ENCODE measurements at places on chromosomes 4 and X.

- no peak for DNase-seq
These were observed 12.5 kb downstream of the RTL8B start for GRCh38 chrX:135009838-135010237.

GRCh38 chr4:154872198-154872597, 91.1 kb downstream of the RBM46 start:
- no peak for DNase-seq

- no peak for DNase-seq
These were observed 8.0 kb downstream of the SFRP2 start for GRCh38 chr4:153780876-153781275.

GRCh38 chr4:128130621-128131020, 69.5 kb downstream of the LARP1B start:
- no peak for DNase-seq

- no peak for DNase-seq
These were observed 35.9 kb downstream of the WDR1 start for GRCh38 chr4:10080589-10081217.

- DNase-seq: peak; percentile 25
These were observed 29.0 kb downstream of the REELD1 start for GRCh38 chr4:146243141-146243882.

DNA sequence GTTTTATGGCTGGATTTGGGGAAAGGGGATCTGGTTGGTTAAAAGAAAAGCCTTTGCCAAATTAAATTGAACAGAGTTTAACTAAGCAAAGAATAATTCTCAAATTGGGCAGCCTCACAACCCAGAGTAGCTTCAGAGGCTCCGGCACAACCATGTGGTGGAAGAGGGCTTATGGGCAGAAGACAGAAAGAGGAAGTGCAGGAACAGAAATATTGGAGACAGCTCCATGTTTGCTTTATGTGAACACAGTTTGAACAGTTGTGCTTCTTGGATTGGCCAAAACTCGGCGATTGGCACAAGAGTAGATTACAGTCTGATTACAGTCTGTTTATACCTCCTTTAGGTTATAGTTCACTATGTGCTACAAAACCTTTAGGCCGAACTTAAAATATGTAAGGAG, 562.7 kb downstream of the TRIML1 start:
- DNase-seq: no peak

- DNase-seq: no peak
These were observed 711.9 kb upstream of the ATOH1 start for GRCh38 chr4:93116624-93117023.

GRCh38 chrX:114095789-114096188, 488.1 kb upstream of the HTR2C start:
- no peak for DNase-seq

- DNase-seq: no peak
These were observed 27.6 kb downstream of the CYTL1 start for GRCh38 chr4:4991541-4992099.

DNA sequence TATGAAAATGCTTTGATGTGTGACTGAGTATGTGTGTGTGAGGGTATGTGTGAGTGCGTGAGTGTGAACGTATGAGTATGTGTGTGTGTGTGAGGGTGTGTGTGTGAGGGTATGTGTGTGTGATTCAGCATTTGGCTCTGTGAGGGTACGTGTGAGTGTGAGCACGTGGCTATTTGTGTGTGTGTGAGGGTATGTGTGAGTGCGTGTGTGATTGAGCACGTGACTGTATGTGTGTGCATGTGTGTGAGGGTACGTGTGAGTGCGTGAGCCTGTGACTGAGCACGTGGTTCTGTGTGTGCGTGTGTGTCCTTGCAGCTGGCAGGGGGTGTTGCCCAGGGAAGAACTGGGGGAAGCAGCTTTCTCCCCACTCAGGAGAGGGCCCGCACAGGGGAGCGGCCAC, 16.1 kb upstream of the PPP2R3B start:
- no peak for DNase-seq

DNA sequence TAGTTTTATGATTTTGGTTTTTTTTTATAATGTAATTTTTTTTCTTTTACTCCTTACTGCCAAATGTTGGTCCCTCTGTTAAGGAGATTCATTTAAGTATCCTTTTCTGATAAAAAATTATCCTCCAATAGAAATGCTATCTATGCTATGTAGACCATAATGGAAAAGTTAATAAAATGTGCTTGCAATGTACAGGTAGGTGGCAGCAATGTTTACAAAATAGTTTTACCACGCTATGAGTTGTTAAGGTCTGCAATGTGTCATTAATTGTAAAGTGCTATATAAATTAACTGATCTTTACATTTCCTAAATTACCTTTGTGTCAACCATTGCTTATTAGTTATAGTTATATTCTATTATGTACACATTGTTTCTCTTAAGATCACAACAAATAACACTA, 3.8 kb upstream of the CENPC start:
- no peak for DNase-seq

DNA sequence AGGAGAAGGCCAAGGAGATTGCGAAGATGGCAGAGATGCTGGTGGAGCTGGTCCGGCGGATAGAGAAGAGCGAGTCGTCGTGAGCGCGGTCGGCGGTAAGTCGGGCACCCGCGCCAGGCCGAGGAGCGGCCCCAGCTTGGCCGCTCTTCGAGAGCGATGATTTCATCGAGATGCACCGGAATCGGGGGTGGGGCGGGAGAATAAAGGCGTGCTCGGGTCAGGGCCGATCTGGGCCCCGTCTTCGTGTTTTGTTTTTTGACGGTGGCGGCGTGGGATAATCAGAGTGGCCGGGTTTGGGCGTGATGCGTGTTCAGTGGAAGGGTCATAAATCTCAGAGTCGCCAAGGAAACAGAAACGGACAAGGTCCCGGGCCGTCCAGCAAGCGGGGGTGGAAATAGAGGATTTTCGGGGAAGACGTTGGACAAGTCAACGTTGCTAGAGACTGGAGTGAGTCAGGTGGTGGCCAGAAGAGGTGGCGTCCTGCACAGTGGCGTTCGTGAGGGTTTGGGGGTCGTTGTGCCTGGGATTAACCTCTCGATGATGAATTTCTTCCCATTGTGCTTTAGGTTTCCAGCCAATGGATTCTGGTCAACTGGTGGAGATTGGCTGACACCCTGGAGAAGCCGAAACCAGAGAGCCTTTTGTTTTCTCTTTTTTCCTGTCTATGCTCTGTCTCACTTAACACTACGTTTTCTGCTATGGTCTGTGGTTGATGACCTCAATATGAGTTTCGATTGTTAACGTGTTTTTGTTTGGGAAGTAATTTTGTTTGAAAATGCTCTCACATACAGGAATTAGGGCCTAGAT, 882 bp downstream of the MRFAP1 start:
- DNase-seq: peak; percentile 44

DNA sequence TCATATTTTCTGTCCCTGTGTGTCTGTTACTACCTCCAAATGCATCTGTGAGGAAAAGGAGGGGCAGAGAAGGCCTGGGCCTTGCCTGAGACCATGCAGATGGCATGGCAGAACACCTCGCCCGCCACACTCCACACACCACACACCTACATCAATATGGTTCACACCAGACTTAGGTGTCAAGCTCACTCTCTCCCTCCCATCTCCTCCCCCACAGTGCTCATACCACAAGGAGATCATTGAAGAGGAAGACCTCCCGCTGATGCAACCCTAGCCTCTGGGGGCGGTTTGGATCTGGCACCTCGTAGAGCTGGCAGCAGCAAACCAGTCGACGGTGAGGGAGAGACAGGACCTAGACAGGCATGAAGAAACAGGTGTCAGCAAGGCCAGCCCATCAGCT, 16.6 kb upstream of the KDM5C start:
- peak; percentile 2 for DNase-seq

DNA sequence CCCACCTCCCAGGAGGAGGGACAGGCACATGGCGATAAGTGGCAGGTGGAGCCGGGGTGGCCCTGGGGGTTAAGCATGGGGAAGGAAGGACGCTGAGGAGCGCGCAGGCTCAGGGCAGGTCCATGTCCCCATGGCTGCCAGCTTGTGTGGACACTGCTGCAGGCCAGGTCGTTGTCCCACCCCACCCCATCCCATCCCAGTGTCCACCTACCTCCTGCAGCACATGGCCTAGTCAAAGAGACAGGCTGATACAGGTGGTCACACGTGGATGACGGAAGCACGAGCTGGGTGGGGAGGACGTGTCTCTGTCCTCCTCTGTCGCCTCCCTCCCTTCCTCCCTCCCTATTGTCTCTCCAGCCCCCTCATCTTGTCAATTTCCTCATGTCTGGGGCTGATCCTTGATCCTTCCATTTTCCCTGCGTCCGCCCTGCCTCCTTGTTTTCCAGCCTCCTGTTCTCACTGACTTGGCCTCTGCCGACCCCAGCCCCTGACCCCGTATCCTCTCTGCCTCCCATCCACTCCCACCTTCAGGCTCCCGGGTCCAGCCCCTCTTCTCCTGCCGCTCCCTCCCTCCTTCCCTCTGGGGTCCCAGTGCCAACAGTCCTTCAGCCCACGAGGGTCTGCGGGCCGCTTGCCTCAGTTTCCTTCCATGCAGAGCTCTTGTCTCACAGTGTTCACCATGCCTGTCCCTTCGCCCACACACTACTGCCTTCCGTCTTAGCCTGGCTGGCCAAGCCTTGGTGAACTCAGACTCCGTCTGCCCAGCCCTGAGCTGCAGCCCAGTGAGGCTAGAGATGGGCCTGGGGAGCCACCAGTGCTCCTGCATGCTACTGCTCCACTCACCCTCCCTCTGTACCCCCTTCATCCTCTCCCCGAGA, 15.5 kb upstream of the ADD1 start:
- no peak for DNase-seq

DNA sequence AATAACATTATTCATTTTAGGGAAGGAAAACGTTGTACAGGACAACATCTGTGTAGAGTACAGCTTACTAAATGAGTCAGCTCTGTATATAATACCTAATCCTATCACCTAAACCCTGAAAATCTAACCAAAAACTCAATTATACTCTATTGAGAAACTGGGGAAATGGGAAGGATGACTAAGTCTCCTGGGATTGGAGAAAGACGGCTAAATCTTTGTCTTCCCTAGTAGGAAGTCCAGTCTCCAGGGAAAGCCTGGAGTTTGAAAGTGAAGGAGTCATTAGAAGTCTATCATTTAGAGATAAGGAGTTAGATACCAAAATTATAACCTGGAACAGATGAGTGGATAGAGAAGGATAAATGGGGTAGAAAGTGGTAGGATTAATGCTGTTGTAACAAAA, 286.5 kb downstream of the STK32B start:
- no peak for DNase-seq

- DNase-seq: no peak
These were observed 69.0 kb downstream of the ATOH1 start for GRCh38 chr4:93897559-93897958.

DNA sequence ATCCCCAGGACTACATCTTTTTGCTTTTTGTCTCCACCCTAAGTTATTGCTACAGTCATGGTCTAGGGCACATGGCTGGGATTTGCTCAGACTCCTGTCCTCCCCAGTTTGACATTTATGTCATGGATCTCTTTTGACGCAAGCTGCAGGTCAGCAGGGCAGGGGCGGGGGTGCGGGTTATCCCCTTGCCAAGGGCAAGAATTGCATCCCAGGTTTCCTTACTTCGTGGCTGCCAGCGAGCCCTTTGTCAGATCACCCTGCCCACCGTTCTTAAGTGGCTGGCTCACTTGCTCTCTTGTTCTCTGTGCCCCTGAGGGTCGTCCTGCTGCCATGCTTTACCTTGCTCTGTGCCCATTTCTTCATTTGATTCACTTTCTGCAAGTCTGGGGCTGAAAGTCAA, 21.1 kb upstream of the UBA1 start:
- no peak for DNase-seq

- DNase-seq: no peak
These were observed 49.2 kb downstream of the CENPVL3 start for GRCh38 chrX:51569561-51569960.

DNA sequence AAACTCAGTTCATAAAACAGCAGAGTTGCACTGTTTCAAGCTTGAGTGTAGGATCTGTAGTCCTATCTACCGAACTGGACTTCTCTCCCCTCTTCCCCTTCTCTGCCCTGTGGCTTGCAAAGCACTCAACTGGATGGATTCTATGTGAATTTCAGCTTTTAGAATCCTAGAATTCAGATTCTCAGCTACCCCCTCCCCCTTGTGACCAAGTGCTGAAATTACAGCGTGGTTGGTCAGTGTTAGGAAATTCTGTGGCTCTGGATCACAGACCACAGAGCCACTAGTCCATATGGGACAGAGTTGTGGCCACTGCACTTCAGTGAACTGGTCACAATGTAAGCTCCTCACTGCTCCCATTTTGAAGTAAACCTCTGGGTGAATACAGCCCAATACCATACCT, 64.6 kb upstream of the TRPC5 start:
- DNase-seq: no peak

DNA sequence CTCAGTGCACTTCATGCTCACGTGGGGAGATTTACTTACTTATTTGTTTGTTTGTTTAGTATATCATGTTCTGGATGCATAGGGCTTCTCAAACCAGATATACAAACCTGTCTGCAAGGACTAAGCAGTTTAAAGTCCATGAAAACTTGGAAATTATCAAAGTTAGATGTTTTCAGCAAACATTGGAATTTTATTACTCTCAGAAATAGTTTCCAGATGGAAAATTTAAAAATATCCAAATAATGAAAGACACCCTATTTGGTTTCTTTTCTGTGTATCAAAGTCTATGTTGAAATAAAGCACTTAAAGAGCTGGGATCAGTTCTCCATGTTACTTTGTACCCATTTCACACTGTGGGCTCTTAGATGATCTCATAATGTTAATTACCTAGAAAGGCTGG, 312.1 kb downstream of the PPP1R2C start:
- no peak for DNase-seq

DNA sequence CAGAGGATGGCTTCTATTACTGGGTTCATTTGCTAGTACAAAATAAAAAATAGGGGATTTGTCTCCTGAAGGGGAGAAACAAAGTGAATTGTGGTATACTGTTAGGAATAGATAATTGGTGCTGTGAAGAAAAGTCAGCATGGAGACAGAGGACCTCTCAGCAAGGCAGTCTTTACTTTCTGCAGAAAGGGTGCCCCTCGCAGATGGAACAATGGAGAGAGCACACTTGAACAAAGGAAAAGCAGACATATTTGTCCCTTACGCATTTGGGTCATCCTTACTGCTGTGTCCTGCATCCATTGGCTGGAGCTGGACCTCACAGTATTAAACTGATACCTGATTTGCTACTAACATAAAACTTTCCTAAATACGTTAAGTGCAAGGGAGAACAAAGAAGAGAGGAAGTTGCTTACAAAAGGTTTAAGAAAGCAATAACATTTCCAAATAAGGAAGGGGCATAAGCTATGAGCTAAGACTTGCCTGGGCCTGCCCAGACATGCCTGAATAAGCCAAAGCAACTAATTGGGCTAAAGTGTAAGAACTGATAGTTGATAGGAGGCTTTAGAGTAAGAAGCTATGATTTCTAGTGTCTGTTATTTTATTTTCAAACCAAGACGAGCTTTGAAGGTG, 83.8 kb downstream of the CCKAR start:
- no peak for DNase-seq

GRCh38 chr4:8383451-8384160, 56.9 kb downstream of the ACOX3 start:
- no peak for DNase-seq

DNA sequence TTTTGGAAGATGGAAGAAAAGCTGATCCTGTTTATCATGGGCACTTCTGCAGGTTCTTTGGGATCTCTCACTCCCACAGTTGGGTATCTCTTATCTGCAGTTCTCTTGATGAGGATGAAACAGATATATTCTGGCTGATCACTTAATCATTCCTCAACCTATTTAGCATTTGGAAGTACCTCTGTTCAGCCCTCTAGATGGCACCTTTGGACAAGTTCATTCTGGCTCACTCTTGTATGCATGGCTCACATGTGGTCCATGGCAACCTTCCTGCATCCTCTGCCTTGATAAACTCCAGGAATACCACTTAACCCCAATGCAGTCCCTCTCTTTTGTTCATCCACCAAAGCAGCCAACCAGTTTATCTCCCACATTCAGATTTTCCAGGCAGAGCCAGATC, 74.2 kb downstream of the SMARCA5 start:
- no peak for DNase-seq

All from effector memory CD8-positive, alpha-beta T cell (primary cell).